ENCODE measurements at places on chromosomes 3 and 15.

- DNase-seq = no peak
Observed at GRCh38 chr15:55084216-55084615, 112.5 kb downstream of the RSL24D1 start.

- DNase-seq = no peak
Observed at GRCh38 chr15:25691544-25692430, 171.3 kb downstream of the ATP10A start.

GRCh38 chr3:98574132-98574531 is 19.3 kb downstream of the CPOX start:
- DNase-seq = no peak

DNA sequence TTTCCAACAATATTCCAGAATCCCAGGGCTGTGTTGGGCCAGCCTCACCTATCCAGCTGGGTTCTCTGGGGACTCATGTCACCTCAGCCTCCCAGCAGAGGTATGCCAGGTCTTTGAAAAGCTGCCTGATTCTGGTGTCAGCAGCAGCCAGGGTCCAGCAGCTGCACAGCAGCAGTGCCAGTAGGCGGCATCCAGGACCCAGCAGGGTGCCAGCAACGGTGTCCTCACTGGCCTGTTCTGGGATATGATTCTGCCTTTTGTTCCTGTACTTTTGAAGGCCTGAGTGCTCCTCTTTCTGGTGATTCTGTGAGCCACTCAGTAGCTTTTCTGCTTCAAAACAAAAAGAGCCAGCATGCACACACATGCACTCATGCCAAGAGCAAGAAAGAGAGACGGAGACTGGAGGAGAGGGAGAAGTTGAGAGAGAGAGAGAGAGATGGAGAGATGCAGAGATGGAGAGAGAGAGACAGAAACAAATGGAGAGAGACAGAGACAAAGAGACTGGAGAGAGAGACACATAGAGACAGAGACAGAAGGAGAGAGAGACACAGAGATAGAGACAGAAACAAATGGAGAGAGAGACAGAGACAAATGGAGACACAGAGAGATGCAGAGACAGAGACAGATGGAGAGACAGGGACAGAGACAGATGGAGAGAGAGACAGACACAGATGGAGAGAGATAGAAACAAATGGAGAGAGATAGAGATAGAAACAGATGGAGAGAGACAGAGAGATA is 205.7 kb downstream of the UACA start:
- DNase-seq = no peak

DNA sequence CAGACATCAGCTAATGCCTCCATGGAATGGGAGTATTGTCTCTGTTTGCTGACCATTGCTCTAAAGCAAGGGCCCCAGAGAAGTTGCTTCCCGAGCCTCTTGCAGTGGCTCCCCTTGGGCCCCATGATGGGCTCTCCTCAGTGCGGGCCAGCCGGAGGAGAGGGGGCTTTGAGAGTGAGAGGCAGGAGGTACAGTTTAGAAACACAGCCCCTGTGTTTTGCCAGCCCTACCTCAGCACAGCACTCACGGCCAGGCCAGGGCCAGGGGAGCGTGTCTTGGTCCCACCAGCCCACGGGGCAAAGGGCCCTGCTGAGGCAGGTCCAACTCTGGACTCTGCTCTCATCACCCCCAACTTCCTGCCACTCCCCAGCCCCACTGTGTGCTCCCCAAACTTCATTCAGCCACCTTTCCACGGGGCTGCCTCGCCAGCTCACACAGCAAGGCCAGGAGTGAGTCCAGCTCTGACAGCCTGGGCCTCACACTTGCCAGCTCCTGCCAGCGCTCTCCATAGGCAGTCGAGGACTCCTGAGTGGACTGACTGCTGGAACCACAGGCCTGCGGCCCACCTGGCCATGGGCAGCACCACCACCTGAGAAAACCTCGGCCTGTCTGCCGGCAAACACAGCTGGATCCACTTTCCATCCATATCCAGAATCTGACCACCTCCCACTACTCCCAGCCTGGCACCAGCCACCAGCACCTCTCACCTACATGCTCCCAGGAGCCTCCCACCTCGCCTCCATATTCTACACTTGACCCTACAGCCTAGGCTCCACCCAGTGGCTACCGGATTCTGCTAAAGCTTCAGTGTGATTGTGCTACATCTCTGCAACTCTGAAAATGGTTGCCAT is 99.0 kb downstream of the TLE3 start:
- DNase-seq = no peak

DNA sequence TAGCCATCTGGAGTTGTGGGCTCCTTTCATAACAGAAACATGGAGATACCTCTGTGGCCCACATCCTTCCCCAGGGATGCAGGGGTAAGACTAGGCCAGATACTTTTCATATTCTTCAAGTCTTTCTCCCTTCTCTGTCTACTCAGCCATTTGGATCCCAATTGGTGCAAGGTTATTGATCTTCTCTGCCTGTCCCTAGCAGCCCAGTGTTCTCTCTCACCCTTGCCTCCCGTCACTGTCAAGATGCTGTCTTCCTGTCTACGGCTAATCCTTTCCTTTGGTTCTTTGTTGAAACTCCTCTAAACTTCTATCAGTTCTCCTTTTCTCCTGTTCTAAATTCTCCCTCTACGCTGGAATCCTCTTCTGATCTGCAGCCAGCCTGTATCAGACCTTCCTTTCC is 51.3 kb downstream of the SENP2 start:
- DNase-seq = no peak

- no peak for DNase-seq
Observed at GRCh38 chr3:57791245-57791644, 35.1 kb downstream of the SLMAP start.

DNA sequence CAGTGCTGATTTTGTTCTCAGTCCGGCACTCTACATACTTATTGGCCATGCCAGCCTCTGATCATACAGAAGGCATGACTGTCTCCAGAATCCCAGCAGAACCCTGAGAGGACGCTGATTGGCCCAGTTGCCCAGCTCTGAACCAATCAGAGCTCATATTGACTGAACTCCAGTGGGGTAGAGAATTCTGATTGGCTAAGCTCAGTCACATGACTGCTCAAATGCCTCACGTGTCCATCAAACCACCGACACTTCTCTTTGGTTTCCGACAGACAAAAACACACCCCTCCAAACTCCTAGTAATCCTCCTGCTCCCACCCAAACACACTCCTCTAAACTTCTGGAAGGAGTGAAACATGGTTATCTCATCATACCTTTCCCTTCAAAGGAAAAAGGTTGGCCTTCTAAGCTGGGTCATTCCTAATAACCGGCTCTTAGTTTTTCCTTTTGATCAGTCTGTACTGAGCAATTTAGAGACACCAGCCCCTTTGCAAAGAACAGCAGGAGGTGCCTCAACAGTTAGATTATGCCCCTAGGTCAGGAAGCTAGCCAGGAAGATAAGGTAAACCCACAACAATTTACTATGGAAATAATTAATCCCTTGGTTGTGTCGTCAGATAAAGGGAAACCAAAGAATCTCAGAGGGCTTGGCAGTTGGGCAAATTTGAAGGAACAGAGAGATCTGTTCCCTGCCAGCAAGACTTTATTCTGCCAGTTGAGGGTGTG is 187.8 kb downstream of the TLE3 start:
- no peak for DNase-seq

- DNase-seq = no peak
Observed at GRCh38 chr15:41291065-41291631, 41.2 kb downstream of the OIP5 start.

GRCh38 chr3:188472336-188472735 is 318.4 kb downstream of the LPP start:
- DNase-seq = no peak

- no peak for DNase-seq
Observed at GRCh38 chr15:101027273-101027901, 108.2 kb downstream of the LRRK1 start.

- no peak for DNase-seq
Observed at GRCh38 chr3:79362571-79363270, 405.1 kb downstream of the ROBO1 start.

DNA sequence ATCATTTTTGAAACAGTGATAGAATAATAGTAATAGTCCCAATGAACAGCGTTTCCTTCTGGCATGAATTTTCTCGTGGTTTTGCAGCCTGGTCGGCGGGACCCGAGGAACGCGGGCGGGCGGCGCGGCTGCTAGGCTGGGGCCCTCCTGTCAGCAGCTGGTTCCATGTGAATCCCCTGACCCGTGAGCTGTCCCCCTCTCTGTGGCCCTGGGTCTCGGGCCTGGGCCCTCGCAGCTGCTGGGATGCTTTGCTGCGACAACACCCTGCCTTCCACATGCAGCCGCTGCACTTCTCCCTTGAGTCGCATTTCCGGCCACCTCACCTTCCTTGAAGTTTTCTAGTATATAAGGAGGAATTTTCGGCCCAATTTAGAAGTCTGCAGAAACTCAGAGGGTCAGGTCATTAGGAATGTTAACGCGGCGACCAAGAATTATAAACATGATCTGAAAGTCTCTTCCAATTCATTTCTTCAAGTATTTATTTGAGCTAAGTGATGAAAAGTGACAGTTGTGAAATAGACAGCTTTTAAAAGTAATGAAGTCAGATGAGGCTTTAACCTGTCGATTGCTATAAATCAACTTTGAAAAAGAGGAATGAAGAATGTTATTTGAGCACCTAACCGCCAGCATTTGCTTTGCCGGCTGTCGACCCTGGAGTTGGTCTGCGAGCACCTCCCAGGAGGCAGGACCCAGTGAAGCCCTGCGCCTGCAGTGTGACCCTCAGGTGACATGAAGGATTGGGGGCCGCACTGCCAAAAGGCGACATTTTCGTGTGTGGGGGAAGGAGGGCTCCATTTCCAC is 27.7 kb downstream of the NR2F2 start:
- no peak for DNase-seq

Data from SW 1271 (cell line).